ENCODE measurements at places on chromosomes 6 and 20.

DNA sequence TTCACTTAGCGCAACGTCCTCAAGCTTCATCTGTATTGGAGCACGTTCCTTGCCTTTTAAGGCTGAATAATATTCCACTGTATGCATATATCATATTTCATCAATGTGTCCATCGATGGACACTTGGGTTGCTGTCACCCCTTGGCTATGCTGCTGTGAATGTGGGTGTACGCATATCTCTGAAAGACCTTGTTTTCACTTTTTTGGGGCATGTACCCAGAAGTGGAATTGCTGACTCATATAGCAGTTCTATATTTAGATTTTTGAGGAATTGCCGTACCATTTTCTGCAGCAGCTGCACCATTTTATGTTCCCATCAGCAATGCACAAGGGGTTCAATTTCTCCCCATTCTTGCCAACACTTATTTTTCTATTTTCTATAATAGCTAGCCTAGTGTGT, 22.8 kb upstream of the SLC23A2 start:
- no peak for DNase-seq

GRCh38 chr20:24418731-24419130, 50.7 kb upstream of the SYNDIG1 start:
- DNase-seq, result no peak

DNA sequence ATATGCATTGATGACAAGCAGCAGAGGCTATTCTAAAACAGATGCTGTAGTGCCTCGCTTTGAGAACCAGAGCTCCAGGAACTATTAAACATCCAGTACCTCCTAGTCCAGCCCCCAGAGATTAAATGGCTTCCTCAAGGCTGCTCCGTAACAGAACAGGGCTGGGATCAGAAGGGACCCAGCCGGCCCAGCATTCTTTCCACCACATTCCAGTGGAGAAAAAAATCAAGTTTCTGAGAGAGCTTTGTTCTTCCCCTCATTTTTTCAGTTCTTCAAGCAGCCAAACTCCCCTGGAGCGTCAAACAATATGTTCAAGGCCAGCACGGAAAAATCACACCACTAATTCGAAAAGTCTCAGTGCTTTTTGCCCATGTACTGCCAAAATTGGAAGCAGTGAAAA, 5.8 kb upstream of the STMND1 start:
- DNase-seq, result no peak

GRCh38 chr6:167827583-167828324, 1.0 kb downstream of the AFDN start:
- DNase-seq, result peak; percentile 31

DNA sequence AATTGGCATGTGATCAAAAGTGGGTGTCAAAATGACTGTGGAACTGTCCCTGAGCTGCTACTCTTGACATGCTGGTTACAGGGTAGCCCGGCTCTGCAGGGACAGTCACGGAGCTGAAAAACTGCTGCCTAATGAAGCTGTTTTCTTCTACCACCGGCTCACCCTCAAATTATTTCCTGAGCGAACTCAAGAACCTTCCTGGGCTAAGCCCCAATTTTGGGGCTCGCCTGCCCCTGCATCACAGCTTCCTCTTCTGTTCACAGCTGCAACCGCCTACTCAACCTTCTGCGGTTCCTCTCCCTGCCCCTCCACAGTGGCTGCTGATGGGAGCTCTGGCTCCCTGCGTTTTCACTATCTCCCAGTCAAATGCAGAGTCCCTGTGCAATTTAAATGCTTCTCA, 110.8 kb upstream of the MLN start:
- DNase-seq, result peak; percentile 54

DNA sequence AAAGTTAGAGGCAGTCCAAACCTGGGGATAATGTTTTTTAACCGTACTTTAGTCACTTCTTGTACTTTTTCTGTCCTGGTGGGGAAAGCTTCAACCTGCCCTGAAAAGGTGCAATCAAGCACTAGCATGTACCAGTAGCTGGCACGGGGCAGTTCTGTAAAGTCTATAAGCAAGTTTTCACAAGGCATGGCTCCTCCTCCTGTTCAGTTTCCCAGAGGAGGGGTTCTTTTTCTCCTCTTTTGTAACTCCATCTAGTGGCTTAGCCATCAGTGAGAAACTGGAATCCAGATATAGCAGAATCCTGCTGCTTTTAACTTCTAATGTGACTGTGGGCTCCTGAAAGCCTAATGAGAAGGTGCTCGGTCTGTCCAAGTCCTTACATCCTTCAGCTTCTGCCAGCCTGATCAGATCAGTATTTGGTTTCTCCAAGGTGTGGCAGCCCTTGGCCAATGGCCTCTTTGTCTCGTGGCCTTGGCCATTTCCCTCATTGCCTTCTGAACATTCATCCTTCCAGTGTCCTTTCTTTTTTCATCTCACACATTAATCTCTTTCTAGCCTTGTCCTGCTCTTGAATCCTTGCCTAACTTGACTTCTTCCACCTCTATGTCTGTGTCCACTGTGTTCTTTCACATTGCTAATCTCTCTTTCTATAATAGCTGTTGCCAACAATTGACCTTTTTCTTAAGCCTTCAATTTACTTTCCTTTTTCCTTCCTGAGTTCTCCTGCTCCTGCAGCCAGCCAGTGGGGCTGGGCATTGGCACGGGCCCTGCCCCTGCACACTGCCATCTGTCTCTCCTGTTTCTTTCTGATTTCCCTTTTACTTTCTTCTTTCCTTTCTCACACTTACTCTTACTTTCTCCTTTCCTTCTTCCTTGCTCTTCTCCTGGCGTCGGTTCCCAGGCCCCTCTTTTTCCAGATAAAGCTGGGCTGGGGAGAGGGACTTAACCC, 222.0 kb upstream of the SYNCRIP start:
- no peak for DNase-seq

DNA sequence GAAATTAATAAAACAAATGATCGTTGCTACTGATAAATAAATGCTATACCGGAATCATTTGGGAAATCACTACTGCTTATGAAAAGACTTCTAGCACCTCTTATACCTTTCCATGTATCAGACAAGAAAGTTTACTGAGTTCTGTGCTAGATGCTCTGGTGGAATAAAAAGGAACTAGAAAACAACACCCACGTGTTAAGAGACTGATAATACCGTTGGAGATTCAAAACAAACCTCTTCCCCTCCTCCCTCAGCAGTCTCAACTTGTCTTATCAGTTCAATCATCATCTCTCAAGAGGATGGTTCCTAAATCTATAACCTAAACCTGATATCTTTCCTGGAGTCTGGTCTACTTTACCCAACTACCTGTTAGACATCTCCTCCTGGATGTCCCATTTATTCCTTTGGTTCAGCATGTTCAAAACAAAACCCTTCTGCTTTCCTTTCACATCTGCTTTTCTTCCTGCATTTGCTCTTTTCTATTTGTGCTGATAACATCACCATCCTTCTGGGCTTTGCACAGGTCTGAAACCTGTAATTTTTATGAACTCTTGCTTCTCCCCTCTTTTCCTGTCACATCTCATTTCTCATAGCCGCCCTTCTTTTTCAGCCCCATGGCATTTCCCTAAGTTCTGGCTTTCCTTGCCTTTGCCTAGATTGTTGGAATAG, 122.2 kb downstream of the COL19A1 start:
- no peak for DNase-seq

DNA sequence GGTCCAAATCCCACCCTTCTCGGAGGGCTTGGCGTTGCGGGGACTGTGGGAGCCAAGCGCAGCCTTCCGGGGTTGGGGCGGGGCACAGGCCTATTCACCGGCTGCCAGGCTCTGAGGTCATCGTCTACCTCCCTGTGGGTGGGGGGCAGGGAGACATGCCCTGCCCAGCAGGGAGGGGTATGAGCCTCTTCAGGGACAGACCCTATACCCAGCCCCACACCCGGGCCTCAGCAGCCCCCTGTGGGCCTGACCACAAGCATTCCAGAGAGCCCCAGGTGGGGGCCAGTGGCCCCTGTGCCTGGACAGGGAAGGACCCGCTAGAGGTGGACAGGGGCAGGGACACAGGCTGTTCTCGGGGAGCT, 11.6 kb downstream of the LAMA5 start:
- no peak for DNase-seq

DNA sequence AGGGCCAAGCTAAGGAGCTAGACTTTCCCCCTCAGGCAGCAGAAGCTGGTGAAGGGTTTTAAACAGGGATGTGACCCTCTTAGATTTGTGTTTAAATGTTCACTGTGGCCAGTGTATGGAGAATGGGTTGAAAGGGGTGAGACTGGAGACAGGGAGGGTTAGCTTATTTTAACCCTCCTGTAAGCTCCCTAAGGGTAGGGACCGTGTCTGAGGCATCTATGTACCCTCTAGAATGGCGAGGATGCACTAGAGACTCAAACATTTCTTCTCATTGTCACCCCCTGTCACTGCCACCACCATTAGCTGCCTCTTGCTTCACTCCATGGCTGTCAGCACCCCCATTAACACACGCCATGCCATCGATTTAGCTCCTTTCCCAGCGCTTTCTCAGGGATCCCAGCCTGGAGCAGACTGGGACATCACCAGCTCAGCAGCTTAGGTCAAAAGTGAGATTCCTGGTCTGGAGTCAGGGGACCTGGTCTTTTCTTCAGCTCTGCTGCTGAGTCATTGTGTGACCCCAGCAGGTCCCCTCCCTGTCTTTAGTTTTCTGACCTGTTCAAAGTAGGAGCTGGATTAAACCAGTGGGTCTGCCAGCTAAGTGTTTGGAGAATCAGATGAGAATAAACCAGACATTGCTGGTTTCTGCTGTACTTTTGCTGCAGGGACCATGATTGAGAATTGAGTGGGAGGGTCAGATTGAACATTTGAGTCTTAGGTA, 1.1 kb upstream of the SLC22A7 start:
- no peak for DNase-seq

- no peak for DNase-seq
These were observed 402.7 kb downstream of the TAF4 start for GRCh38 chr20:61662968-61663331.

DNA sequence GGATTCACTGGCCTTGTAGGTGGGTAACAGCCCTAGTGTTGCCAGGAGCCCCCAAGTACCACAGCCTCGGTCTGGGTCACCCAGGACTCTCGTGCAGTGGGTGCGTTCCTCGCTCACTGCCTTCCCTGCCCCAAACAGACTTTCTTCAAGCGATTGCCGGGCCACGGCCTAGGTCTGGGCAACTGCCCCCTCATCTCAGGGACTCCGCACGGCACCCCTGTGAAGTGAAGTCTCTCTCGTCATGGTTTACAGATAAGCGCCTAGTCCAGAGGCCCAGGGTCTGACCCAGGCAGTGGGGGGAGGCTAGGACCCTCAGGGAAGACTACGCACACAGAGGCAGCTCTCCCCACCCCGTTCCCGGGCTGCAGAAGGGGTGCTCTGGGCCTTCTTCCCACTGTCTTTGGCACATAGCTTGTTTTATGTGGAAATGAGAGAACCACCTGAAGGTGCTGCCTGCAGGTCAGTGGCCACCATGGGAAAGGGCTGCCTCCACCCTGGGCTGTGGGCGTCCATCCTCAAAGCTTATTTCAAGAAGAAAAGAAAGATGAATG, 220.8 kb downstream of the ERMARD start:
- no peak for DNase-seq

DNA sequence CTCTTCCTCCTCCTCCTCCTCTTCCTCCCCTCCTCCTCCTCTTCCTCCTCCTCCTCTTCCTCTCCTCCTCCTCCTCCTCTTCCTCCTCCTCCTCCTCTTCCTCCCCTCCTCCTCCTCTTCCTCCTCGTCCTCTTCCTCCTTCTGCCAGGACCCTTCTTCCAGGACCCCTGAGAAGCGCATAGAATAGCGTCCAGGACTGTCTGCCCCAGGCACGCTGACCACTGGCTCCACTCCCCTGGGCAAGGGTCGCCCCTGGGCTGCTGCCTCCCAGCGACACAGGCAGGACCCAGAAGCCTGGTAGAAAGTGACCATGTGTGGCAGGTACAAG, 42.4 kb upstream of the BHLHE23 start:
- DNase-seq, result no peak

GRCh38 chr6:142297996-142298753, 3.6 kb upstream of the ADGRG6 start:
- no peak for DNase-seq

DNA sequence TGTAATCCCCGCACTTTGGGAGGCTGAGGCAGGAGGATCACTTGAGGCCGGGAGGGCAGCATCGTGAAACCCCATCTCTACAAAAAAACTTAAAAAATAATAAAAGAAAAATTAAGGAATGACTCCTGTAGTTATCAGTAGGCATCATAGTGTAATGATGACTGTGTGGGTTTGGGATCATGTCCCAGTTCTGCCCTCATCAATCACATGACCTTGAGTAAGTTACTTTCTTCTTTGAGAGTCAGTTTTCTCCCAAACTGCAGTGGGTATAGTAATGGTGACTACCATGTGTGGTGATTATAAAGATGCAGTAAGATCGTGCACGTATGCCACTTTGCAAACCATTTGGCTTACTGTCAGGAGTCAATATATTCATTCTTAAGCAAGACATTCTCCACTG, 89.2 kb downstream of the TXNDC5 start:
- DNase-seq, result no peak

GRCh38 chr6:24708612-24709011, 10.3 kb downstream of the C6orf62 start:
- no peak for DNase-seq

DNA sequence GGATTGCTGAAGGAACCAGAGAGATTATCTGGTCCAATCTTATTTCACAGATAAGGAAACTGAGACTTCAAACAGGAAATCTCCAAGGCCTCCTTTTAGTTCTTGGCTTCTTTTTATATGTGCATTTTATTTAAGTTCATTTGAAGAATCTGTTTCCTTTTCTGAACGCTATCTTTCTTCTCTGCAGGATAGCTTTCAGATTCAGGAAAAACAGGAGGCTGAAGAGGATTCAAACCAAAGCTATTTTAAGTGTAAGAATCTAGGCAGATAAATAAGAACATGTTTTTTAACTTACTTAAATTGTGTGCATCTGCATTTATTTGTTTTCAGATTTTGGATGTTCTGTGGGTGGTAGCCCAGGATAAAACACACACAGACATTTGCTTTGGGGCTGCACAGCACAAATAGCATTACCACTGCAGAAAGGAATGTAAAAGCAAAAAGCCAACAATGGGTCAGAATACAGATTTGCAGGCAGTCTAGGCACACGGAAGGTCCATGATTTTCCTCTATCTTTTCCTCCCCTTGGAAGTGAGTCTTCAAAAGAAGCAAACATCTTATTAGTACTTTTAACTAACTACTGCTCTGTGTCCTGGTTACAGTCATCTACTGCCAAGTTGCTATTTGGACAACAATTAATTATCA, 188.8 kb upstream of the TBX18 start:
- no peak for DNase-seq

- peak; percentile 39 for DNase-seq
These were observed 20.7 kb downstream of the FOXO3 start for GRCh38 chr6:108581237-108581931.
